ENCODE measurements at places on chromosomes 11 and 22.

DNA sequence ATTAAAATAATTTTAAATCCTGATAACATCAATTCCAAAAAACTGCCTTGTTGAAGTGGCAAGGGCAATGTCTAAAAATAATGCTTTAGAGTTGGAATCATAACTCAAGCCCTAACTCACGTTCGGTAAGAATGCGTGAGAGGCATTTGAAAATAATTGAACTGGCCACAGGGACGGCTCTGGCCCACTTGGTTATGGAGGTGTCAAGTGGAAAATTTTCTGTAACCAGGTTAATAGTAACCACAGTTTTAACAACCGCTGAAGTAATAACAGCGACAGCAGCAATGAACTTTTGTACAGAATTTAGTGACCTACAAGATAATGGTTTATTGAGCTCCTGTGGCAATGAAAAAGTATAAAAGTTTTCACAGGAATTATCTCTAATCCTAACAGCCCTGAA is 79.4 kb downstream of the ETS1 start:
- DNase-seq, result no peak

DNA sequence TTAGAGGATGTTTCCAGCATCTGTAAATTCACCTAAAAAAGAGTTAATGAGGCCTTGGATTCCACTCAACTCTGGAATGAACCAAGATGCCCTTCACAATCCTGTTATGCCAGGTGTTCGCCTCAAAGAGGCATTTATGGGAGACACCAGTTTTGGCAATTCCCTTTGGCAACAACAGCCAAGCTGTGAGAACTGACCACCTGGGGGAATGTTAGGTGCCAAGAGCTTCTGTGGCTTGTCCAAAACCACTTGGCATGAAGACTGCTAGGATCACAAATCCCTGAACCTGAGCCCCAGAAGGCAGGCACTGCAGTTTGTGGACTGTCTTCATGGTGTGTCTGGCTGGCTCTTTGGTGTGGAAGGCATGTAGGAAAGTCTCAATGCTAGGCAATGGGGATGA is 164.4 kb upstream of the BDNF start:
- DNase-seq, result no peak

DNA sequence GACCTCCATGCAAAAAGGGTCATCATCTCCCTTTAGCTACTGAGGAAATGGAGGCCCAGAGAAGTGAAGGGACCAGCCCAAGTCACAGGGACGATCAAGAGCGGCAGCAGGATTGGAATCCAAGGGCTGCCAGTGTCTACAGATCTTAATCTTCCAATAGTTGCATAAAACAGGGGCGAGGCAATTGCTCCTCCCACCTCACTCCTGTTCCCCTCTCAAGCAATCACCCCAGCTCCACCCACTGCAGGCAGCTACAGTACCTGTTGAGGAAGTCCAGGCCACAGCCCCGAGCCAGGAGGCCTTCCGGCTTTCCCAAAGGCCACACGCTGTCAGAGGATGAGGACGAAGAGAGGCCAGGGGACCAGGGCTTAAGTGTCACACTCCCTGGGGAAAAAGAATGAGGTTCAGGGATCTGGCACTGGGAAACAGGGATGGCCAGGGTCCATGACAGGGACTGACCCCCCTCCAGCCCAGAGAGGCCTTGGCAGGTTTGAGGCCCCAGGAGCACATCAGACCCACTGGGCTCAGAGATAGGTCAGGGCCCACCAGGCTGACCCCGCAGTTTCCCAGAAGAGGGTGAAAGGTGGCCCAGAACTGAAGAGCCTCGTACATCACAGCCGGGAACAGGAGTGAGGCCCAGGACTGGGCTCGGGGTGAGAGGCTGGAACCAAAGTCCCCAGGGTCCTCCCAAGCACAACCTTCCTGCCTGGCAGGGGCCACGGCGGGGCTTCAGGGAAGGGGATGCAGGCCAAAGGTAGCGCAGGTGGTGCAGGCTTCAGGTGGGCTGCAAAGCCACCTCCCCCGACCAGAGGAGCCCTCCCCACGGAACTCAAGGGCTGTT is 16.4 kb upstream of the MFNG start:
- no peak for DNase-seq

GRCh38 chr22:39315389-39315788 is 4.0 kb downstream of the RPL3 start:
- no peak for DNase-seq

GRCh38 chr11:125498521-125498920 is 2.5 kb upstream of the FEZ1 start:
- DNase-seq, result no peak

DNA sequence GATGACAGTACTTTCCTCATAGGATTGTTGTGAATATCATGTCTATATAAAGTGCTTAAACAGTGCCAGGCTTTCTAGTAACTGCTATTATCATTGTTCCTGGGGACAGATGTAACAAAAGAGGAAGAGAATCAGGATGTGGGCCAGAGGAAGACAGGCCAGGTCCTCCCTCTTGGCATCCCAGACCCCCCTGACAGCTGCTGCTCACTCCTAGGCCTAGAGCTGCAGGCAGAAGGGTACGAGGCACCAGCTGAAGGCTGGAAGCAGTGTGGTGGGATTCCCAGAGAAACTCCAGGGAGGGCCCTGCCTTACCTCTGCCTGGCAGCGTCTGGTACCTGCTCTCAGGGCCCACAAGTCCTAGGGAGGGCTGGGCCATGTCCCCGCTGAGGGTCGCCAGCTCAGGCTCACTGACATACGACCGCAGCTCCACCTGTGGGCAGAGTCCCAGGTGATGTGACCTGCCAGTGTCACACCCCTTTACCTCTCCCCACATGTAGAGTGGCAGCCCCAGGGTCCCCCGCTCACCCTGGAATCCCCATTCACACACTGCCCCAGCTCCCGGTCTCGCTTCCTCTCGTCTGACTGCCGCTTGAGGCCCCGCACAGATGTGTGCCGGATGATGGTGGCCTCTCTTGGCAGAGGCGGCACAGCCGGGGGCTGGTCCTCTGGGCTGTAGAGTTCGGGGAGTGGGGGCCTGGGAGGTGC is 52.2 kb downstream of the C11orf58 start:
- DNase-seq, result no peak

- DNase-seq, result no peak
Observed at GRCh38 chr11:88410656-88411055, 73.1 kb upstream of the CTSC start.

- DNase-seq, result no peak
Observed at GRCh38 chr11:125093502-125093901, 17.9 kb downstream of the TMEM218 start.

GRCh38 chr11:74235121-74235520 is 64.0 kb downstream of the PPME1 start:
- no peak for DNase-seq

- no peak for DNase-seq
Observed at GRCh38 chr11:12064136-12064953, 46.0 kb upstream of the MICAL2 start.

DNA sequence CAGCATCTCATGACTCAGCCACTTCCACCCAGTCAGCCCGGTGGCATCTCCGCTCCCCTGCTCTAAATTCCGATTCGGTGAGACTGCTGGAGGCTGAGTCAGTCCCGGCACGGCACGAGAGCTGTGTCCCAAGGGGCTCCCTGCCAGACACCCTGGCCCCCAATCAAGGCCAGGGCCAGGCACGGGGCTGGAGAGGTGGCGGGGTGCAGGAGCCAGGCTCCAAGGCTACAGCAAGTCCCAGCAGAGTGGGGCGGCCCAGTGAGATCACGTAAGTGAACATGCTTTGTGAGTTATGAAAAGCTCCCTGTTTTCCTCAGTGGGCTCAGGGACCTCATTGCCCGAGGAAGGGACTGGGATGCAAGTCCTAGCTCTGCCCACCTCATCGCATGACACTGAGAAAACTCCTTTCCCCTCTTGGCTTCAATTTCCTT is 3.0 kb downstream of the C11orf68 start:
- DNase-seq, result no peak

- no peak for DNase-seq
Observed at GRCh38 chr22:40182231-40182835, 4.6 kb downstream of the TNRC6B start.

DNA sequence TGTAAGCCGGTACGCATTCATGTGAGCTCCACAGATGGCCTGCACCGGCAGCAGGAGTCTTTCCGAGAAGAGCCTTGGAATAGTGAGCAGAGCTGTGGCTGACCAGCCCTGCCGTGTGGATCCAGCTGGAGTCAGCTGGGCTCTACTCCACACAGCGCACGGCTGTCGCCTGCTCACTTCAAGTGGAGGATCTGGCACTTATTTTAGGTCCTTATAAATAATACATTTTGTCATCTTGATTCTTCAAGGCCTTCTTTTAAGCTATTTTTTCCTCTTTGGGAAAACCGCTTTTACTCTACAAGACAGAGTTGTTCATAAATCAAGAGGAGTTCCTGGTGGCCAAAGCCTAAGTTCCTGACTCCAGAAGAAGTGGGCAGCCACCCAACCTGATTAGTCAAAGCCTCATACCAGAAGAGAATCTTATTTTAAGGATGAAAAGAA is 93.8 kb downstream of the KCNC1 start:
- DNase-seq, result no peak

DNA sequence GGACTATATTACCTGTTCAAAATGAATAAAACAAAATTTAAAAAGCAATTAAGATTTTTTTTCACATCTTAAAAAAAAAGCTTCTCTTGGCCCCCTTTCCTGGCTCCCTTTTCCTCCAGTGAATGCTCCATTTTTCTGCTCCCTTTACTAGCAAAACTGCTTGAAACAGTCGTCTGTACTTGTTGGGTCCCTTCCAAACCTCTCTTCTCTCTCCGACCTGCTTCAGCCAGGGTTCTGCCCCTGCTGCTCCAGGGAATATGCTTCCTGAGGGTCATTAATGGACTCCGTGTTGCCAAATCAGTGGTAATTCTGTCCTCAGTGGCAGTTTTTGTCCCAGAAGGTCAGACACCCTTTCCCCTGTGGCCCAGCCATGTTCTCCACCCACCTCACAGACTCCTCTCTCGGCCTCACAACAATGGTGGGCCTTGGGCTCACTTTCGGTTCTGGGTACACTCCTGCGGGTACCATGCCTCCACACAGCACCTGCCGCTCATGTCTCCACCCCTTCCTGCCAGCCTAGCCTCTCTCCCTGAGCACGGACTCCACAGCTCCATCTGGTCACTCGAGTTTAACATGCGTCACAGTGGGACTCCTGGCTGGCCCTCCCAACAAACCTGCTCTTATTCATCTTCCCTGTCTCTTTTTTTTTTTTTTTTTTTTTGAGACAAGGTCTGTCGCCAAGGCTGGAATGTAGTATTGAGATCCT is 7.8 kb upstream of the POLR3H start:
- DNase-seq, result no peak

- DNase-seq, result no peak
Observed at GRCh38 chr11:109378034-109378433, 44.0 kb upstream of the C11orf87 start.

- peak; percentile 66 for DNase-seq
Observed at GRCh38 chr22:17303840-17304779, 65.2 kb upstream of the CECR2 start.

GRCh38 chr11:57340039-57340615 is 2.0 kb downstream of the P2RX3 start:
- no peak for DNase-seq

GRCh38 chr11:103851166-103851651 is 185.2 kb upstream of the DDI1 start:
- DNase-seq, result no peak

DNA sequence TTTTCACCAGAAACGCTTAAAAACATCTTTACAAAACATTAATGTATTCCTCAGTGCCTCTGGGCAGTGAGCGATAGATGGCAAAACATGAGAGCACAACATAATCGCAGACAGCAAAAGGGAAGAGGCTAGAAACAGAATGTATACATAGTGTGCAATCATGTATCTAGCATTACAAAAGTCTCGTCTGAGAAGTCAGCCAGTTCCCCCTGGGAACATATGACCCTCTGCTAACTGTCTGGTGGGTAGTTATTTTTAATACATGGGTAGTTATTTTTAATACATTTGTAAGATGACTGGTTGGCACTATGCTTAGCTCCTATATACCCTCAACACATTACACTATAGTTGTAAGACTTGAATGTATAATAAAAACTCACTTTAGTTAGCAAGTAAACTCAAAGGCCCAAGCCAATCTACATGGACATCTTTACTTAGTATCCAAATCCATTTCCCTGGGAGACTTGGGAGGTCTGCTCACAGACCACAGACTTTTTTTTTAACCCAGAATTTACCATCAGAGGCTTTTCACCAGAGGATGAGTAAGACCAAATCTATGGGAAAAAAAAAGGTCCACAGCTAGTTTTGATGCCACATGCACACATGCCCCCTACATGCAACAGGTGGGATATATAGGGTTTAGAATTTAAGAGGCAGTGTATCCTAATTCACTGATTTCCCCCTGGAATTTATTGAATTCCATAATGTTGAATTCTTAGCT is 71.7 kb downstream of the AMBRA1 start:
- DNase-seq, result no peak

DNA sequence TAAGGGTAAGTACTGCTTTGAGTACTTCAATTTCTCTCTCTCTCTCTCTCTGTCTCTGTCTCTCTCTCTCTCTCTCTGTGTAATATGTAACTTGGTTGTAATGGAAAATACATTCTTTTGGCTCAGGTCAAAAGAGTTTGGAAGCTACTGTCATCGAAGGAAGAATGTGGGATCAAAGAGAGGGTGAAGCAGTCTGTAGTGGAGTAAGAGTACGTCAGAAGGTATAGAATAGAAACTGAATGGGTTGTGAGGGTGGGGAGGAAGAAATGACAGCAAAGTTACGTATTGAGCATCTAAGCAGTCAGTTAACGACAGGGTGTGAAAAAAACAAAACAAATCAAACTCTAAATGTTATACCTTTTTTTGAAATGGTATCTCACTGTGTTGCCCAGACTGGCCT is 10.0 kb downstream of the NCAM1 start:
- no peak for DNase-seq

GRCh38 chr11:72856065-72856464 is 41.9 kb downstream of the ATG16L2 start:
- no peak for DNase-seq

Measured in naive B cell (primary cell).